ENCODE measurements at places on chromosomes 6 and 20. TPM values are rescaled to one million over a fixed set of nuclear protein-coding genes. Genes with fewer than 3 reads are reported as not detected.

- no peak overlapping the region for H3K4me3 ChIP-seq
- no peak overlapping the region for H3K27ac ChIP-seq
- no peaks in the 10 kb centered on the region for H3K36me3 ChIP-seq
- H3K27me3 ChIP-seq: no peaks in the 10 kb centered on the region
These were observed 255.7 kb downstream of the CDH4 start for GRCh38 chr20:61507778-61508177.

DNA sequence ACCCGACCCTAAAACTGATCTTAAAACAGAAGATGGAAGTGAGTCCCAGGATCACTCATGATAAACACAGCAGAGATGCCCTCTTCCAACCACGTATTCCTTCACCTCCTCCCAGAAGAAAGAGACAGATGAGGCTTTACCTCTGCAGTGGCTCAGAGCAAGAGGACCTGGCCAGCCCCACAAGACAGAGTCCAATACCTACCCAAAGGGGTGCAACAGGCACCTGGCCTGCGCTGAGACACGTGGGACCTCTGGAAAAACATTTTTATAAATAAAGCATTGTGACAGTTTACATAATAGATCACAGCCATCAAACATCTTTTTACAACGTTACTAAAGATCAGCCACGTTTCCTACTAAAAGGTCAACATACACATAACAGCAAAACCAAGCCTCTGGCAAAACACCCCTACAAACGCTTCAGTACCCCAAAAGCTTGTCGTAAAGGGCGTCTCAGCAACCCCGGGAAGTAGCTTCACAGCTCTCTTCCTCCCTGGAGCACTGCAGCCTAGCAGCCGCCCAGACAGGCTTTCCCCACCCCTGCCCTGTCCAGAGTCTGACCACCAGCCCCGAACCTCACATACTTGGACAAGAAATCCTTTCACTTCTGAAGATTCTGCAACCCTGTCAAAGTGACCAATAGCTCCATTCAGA, 2.9 kb downstream of the TAF4 start:
- H3K27ac ChIP-seq: no peak overlapping the region
- H3K36me3 ChIP-seq: peaks cover 4% of the 10 kb centered on the region
- no peaks in the 10 kb centered on the region for H3K27me3 ChIP-seq
- H3K4me3 ChIP-seq: no peak overlapping the region

GRCh38 chr6:121748376-121748775, 312.9 kb downstream of the GJA1 start:
- H3K27ac ChIP-seq: no peak overlapping the region
- no peaks in the 10 kb centered on the region for H3K36me3 ChIP-seq
- DNase-seq: no peak
- H3K27me3 ChIP-seq: no peaks in the 10 kb centered on the region
- no peak overlapping the region for H3K4me3 ChIP-seq

TBXT gene
- 0.25 TPM for total RNA-seq

DNA sequence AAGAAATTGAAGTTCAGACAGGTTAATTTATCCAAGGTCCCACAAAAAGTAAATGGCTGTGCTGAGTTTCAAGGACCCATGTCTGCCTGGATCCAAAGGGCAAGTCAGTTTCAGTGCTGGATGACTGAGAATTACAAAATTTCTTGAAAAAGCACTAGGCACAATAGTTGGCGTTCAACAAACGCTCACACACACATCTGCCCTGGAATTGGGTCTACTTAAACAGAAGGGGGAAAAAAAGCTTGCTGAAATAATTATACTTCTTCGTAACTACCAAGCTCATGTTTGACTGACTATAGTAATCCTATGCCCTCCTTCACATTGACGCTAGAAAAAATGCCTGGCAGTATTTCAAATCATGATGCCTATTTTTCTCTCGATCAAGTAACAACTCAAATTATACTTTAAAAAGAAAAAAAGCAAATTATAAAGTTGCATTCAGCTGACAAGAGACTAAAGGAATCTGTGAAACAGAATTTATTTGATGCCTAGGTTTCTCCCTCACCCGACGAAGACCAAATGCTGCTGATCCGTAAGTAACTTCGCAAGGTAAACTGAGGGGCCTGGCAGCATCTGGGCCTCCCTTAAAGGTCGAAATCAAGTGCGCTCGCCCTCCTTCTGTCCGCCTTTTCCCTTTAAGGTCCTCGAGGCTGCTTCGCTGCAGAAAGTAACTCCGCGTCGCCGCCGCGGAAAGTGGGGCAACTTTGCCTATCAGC, 650 bp upstream of the CD2AP start:
- no peaks in the 10 kb centered on the region for H3K36me3 ChIP-seq
- no peak for DNase-seq
- peak overlapping the region; percentile 90 for H3K27ac ChIP-seq
- H3K4me1 ChIP-seq: peaks cover 2% of the 10 kb centered on the region
- no peaks in the 10 kb centered on the region for H3K27me3 ChIP-seq

RNF217 gene
- total RNA-seq: 8.9 TPM

DNA sequence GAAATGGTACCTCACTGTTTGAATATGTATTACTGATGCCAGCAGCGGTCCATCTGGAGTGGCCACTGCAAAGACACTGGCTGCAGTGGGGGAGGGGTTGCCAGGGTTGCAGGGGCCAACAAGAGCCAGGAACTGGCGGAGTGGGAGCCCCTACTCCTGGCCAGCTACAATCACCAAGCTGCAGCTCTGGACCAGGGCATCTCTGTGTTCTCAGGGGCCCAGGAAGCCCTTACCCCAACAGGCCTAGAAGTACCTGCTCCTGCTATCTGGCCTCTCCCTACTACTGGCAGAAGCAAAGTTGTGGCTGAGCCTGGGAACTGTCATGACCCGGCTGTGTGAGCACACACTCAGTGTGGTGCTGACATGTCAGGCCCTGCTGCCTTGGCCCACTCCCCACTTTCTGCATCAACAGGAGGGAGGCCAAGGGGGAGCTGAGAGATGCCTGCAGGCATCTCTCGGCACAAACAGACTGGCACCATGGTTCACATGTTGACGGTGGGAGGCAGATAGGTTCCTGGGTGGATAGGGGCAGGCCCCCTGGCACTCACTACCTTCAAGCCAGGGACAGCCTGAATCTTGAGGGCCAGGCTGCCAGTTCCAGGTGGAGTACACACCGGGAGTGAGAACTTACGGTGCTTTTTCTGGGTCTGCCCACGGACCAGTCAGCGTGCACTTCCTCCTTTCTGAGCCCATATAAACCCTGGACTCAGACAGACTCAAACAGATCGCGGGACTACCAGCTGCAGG, 1188.0 kb downstream of the GRIK2 start:
- H3K4me1 ChIP-seq: no peaks in the 10 kb centered on the region
- no peak overlapping the region for H3K4me3 ChIP-seq
- no peaks in the 10 kb centered on the region for H3K36me3 ChIP-seq
- no peaks in the 10 kb centered on the region for H3K27me3 ChIP-seq
- no peak for DNase-seq

- no peaks in the 10 kb centered on the region for H3K27me3 ChIP-seq
- H3K27ac ChIP-seq: no peak overlapping the region
- H3K4me1 ChIP-seq: no peaks in the 10 kb centered on the region
- DNase-seq: no peak
- peaks cover 90% of the 10 kb centered on the region for H3K36me3 ChIP-seq
These were observed 12.7 kb downstream of the TRIM27 start for GRCh38 chr6:28910901-28911690.

DNA sequence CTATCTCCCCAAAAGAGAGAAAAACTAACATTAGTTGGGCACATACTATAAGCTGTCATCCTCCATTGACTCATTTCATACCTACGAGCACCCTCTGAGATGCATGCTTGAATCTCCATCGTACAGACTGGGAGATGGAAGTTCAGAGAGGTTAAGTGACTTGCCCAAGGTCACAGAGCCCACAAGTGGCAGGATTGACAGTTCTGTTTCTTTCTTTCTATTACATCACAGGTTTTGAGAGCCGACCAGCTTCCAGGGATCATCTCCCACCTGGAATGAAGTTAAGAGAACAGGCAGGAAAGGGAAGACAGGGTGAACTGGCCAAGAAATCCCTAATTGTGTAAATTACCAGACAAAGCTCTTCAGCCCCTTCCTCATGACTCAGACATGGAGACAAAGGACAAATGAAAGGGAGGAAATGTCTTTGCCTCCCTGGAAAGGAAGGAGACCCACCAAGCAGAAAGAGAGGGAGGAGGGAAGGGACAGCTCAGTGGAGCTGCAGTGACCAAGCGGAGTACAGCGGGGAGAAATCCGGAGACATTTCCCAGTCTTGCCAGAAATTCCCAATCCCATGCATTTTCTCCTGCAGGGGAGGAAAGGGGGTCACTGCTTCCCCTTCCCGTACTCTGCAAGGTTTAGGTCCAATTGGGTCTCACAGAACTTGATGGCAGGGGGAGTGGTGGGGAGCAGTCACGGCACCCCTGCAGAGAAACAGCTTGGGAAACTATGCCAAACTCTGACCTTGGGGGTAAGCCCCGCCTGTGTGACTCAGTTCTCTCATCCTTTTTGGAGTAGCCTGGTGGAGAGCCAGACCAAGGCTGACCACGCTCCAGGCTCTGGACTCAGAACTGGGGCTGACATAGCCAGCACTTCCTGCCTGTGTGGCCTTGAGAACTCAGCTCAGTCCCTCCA, 154.3 kb downstream of the ANKRD60 start:
- no peaks in the 10 kb centered on the region for H3K36me3 ChIP-seq
- no peaks in the 10 kb centered on the region for H3K4me1 ChIP-seq
- no peak overlapping the region for H3K4me3 ChIP-seq
- DNase-seq: no peak

GRCh38 chr6:13500264-13500663, 12.9 kb upstream of the GFOD1 start:
- no peak overlapping the region for H3K4me3 ChIP-seq
- no peak for DNase-seq

GRCh38 chr6:157995458-157995857, 13.8 kb downstream of the SYNJ2 start:
- H3K4me3 ChIP-seq: no peak overlapping the region
- no peak for DNase-seq
- H3K27me3 ChIP-seq: no peaks in the 10 kb centered on the region
- no peak overlapping the region for H3K27ac ChIP-seq

GRCh38 chr20:2210646-2211552, 84.9 kb upstream of the TGM3 start:
- H3K4me3 ChIP-seq: no peak overlapping the region
- no peaks in the 10 kb centered on the region for H3K36me3 ChIP-seq
- H3K27me3 ChIP-seq: peaks cover 5% of the 10 kb centered on the region
- no peaks in the 10 kb centered on the region for H3K4me1 ChIP-seq
- DNase-seq: no peak

XKR7 gene
- total RNA-seq: 1.8 TPM

- no peak for DNase-seq
- H3K36me3 ChIP-seq: no peaks in the 10 kb centered on the region
- no peak overlapping the region for H3K4me3 ChIP-seq
- no peaks in the 10 kb centered on the region for H3K27me3 ChIP-seq
- H3K27ac ChIP-seq: no peak overlapping the region
These were observed 62.3 kb upstream of the SYNDIG1 start for GRCh38 chr20:24407151-24407550.

DNA sequence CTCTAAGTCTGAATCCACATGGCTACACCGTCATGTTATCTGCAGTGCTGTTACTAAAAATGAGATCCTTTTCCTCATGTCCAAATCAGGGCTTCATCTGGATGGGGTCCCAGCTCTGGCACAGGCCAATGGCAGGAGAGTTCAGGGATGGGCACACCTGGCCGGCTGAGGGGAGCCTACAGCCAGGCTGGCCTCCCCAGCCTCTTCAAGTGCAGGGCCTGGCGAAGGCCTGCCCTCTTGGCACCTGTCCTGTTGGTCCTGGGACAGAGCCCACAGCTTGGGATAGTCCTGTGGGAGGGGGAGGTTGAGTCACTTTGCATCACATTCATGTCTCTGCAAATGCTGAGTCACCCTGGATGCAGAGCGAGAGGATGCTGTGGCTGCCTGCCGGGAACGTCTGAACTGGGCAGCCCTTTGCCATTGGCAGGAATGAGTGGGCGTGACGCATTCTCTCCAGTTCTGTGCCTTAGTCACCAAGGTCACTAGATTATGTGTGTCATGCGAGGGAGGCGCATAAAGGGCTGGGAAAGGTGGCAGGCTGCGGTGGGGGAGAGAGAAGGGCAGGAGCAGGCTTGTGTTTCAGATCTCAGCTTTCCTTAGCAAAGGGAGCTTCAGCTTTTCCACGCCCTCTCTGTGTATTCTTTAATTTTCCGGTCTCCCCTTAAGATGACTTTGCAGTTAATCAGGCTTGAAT, 223.2 kb upstream of the ECI2 start:
- H3K27me3 ChIP-seq: no peaks in the 10 kb centered on the region
- DNase-seq: peak; percentile 53
- 0 out of 2 replicates have a peak, but pooled peaks cover 5% of the 10 kb centered on the region for H3K4me1 ChIP-seq
- H3K27ac ChIP-seq: no peak overlapping the region
- no peaks in the 10 kb centered on the region for H3K36me3 ChIP-seq

DNA sequence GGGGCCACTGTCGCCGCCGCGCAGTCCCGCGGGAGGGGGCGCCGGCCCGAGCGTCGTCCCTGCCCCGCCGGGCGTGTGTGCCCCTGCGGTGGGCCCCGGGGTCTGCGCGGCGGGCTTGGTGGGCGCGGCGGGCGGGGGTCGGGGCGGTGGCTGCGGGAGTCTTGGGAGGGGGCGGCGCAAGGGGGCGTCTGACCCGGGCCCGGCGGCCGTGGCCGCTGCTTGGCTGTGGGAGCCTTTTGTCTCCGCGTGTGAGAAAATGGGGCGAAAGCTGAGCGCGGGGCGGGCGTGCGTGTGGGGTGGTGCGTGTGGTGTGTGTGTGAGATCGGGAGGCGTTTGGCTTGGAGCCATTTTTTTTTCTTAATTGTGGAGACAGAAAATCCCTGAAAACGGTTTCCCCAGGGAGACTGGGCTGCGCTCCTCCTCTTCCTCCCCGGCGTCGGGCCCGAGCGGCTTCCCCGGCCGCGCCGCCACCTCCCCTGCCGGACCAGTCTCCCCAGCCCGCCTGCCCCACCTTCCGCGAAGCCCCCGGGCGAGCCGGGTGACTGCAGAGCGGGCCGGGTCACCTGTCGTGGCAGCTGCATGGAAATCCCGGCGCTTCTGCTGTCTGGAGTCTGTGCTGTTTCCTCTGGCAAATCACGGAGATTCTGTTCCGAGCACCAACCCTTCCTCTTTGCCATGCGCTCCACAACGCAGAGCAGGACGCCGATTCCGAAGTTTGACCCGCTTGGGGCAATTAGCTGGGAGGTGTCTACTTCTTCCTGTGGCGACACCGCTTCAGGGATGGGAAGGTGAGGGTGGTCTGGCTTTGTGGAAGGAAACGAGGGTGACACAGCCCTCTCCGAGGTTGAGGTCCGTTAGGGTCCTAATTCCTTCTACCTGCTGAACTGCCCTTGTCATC, 64.4 kb downstream of the GTF2H5 start:
- peaks cover 8% of the 10 kb centered on the region for H3K27me3 ChIP-seq
- H3K36me3 ChIP-seq: no peaks in the 10 kb centered on the region
- DNase-seq: peak; percentile 74
- peak overlapping the region; percentile 73 for H3K4me3 ChIP-seq
- peaks cover 7% of the 10 kb centered on the region for H3K4me1 ChIP-seq

DNA sequence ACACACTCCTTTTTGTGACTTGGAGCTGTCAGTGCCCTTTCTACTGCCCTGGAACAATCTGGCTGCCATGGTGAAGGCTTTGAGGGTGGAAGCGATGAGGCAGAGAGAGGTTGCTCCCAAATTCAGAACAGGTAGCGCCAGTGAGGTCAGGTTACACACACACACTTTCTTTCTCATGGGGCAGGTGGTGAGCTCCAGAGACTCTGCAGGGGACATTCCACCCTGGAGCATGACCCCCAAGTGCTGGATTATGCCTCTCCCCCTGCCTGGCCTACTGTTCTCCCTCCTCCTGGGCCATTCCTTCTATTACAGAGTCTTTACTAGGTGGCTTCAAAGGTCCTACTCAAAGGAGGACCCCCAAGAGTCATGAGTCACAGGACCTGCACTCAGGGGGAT, 98.0 kb downstream of the EYA2 start:
- no peaks in the 10 kb centered on the region for H3K36me3 ChIP-seq
- H3K4me3 ChIP-seq: peak overlapping the region; percentile 17
- H3K4me1 ChIP-seq: peaks cover 13% of the 10 kb centered on the region
- peak overlapping the region; percentile 8 for H3K27ac ChIP-seq
- H3K27me3 ChIP-seq: no peaks in the 10 kb centered on the region

Data from H1 (cell line).